ENCODE measurements at places on chromosomes 7 and 10. TPM values are rescaled to one million over a fixed set of nuclear protein-coding genes. Genes with fewer than 3 reads are reported as not detected.

DNA sequence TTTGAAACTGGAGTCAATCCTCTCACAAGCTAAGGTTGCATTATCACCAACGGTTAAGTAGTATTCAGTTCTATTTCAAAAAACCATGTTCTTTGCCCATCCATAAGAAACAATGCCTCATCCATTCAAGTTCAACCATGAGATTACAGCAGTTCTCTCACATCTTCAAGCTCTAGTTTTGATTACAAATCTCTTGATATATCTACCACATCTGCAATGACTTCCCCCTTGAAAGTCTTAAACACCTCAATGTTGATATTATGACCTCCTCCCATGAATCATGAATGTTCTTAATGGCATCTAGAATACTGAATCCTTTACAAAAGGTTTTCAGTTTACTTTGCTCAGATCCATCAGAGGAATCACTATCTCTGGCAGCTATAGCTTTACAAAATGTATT is 81.8 kb downstream of the JMJD1C start:
- H3K4me1 ChIP-seq, result peaks cover 17% of the 10 kb centered on the region
- H3K27ac ChIP-seq, result no peak overlapping the region
- no peak overlapping the region for H3K4me3 ChIP-seq
- no peaks in the 10 kb centered on the region for H3K27me3 ChIP-seq
- no peaks in the 10 kb centered on the region for H3K36me3 ChIP-seq

GIMAP1 gene
- 24.1 TPM for total RNA-seq

TUBAL3 gene
- total RNA-seq, result not detected

MAT1A gene
- 0.33 TPM for total RNA-seq

GRCh38 chr10:45373576-45374349 is at the start of gene ALOX5:
Gene ALOX5 (plus strand): TSS chr10:45374216. CDS start chr10:45374280, 64 bp downstream.
- no peak within 1 kb of the TSS for H3K27ac ChIP-seq
- peak within 1 kb of the TSS; percentile 54 for H3K4me3 ChIP-seq
- peaks cover 26% of the 10 kb centered on the region for H3K4me1 ChIP-seq
- H3K36me3 ChIP-seq, result no peaks in the 10 kb centered on the region
- no peaks in the 10 kb centered on the region for H3K27me3 ChIP-seq
- no peak for DNase-seq

- no peaks in the 10 kb centered on the region for H3K36me3 ChIP-seq
- DNase-seq, result no peak
- no peak overlapping the region for H3K4me3 ChIP-seq
- H3K27me3 ChIP-seq, result no peaks in the 10 kb centered on the region
- H3K4me1 ChIP-seq, result no peaks in the 10 kb centered on the region
Measured at GRCh38 chr7:158246272-158246959, 341.2 kb downstream of the PTPRN2 start.

SLC26A4 gene
- 0.10 TPM for total RNA-seq

- no peak for DNase-seq
- no peaks in the 10 kb centered on the region for H3K4me1 ChIP-seq
- no peaks in the 10 kb centered on the region for H3K27me3 ChIP-seq
- H3K27ac ChIP-seq, result no peak overlapping the region
- no peak overlapping the region for H3K4me3 ChIP-seq
- H3K36me3 ChIP-seq, result no peaks in the 10 kb centered on the region
Measured at GRCh38 chr10:94092848-94093247, 99.1 kb downstream of the PLCE1 start.

DNA sequence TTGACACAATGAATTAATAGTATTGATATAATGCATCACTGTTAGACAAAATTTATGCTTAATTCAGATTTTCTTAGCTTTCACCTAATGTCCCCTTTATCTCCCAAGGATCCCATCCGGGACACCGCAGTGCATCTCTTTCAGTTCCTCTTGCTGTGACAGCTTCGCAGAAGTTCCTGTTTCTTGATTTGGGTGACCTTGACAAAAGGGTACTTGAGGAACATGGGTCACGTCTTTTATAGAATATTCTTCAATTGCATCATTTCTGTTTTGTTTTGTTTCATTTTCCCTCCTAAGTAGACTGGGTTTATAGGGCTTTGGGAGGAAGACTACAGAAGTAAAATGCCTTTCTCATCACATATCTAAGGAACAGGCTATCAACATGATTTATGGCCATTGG is 453.2 kb downstream of the DPP6 start:
- DNase-seq, result no peak
- H3K36me3 ChIP-seq, result no peaks in the 10 kb centered on the region
- H3K27me3 ChIP-seq, result no peaks in the 10 kb centered on the region
- no peak overlapping the region for H3K4me3 ChIP-seq
- no peaks in the 10 kb centered on the region for H3K4me1 ChIP-seq
- no peak overlapping the region for H3K27ac ChIP-seq

GRM8 gene
- not detected for total RNA-seq

- no peak for DNase-seq
- no peaks in the 10 kb centered on the region for H3K27me3 ChIP-seq
- no peak overlapping the region for H3K27ac ChIP-seq
- H3K36me3 ChIP-seq, result no peaks in the 10 kb centered on the region
- H3K4me1 ChIP-seq, result no peaks in the 10 kb centered on the region
Measured at GRCh38 chr10:92914478-92915325, 66.4 kb downstream of the EXOC6 start.

GDF2 gene
- not detected for total RNA-seq

GSTO2 gene
- 1.3 TPM for total RNA-seq

DNA sequence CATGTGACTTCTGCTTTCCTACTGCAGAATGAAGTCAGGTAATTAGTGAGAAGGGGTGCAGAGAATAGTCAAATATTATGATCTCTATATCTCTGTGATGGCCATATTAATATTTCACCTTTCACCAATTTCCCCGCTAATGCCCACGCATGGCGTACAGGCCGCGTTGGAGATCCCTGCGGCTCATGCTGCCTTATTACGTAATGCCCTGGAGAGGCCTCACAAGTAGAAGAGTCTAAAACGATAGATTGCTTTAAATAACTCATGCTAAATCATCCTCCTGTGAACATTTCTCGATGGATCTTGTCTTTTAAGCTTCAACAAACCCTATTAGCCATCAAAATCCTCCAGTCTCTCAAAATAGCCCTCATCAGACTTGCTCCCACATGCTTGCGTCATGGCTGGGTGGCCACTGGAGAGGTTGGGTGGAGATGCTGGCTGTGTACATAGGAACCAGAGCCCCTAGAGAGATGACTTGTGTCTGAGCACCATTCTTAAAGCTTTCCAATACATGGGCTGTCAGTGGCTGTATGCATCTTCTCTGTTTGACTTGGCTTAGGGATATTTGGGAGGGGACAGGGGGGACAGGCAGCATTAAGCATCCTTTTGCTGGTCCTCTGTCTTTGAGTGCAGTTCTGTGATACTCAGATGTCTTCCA is 79.5 kb upstream of the INSYN2A start:
- H3K4me3 ChIP-seq, result no peak overlapping the region
- H3K36me3 ChIP-seq, result no peaks in the 10 kb centered on the region
- no peaks in the 10 kb centered on the region for H3K4me1 ChIP-seq
- no peak overlapping the region for H3K27ac ChIP-seq
- no peak for DNase-seq

- H3K27ac ChIP-seq, result no peak within 1 kb of the TSS
- no peaks in the 10 kb centered on the region for H3K36me3 ChIP-seq
- DNase-seq, result no peak
- H3K4me3 ChIP-seq, result no peak within 1 kb of the TSS
Measured at GRCh38 chr10:80132299-80133139, at the start of gene PLAC9. Gene PLAC9 (plus strand): TSS chr10:80132730. CDS start chr10:80132763, 33 bp downstream.

- H3K4me3 ChIP-seq, result no peak overlapping the region
- H3K27me3 ChIP-seq, result no peaks in the 10 kb centered on the region
- H3K27ac ChIP-seq, result no peak overlapping the region
- H3K4me1 ChIP-seq, result no peaks in the 10 kb centered on the region
Measured at GRCh38 chr10:12055732-12056131, 13.0 kb upstream of the DHTKD1 start.

DNA sequence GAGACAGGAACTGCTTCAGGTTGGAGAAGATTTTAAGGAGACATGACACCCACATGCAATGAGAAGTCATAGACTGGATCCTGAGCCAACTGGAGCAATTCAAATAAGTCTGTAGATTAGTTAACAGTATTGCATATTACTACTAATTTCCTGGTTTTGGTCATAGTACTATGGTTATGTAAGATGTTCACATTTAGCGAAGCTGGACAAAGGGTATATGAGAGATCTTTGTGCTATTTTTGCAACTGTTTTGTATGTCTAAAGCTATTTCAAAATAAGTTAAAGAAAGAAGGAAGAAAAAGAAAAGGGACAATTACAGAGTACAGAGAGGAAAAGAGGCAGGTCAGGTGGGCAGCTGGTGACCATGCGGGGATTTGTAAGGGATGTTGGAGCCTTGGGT is 116.5 kb upstream of the SVIL start:
- H3K27ac ChIP-seq, result no peak overlapping the region
- no peaks in the 10 kb centered on the region for H3K36me3 ChIP-seq

DNA sequence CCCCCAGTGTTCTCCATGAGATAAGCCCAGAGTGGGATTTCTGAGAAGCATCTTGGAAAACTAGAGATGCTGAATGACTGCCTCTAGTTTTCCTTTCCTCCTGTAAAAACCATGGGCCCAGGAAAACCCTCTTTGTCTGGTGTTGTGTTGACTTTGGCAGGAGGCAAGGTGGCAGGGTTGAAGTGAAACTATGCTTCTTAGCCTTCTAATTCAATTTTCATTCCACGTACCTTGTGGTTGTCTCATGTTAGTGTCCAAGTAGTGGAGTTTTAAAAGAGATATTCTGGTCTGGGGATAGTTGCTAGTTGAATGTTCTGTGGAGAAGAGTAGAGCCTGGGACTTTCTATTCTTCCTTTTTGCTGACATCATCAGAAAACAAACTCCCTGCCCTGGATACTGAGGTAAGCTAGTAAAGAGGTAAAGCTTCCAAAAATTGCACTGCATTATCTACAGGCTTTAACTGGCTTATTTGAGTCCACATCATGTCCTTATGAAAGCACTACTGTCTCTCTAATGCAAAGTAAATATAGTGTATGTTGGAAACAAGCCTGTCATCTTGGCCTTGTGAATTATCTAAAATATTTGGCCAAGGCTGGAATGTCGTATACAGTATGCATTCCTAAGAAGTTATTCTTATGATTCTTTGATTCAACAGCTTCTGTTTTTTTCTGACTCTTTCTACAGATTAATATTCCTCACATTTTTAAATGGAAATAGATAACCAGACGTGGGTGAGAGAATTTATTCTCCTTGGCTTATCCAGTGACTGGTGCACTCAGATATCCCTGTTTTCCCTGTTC is at the start of gene OR2F2:
OR2F2 (plus strand) TSS at position 708 of the 800 bp plus-strand sequence; CDS start at position 708, 0 bp downstream.
- H3K27ac ChIP-seq, result no peak within 1 kb of the TSS
- no peak for DNase-seq
- H3K27me3 ChIP-seq, result no peaks in the 10 kb centered on the region
- no peaks in the 10 kb centered on the region for H3K36me3 ChIP-seq
- H3K4me3 ChIP-seq, result no peak within 1 kb of the TSS
- no peaks in the 10 kb centered on the region for H3K4me1 ChIP-seq

PPP1R3C gene
- total RNA-seq, result 0.19 TPM

- peak overlapping the region; percentile 48 for H3K4me3 ChIP-seq
- H3K27me3 ChIP-seq, result peaks cover 29% of the 10 kb centered on the region
- no peaks in the 10 kb centered on the region for H3K36me3 ChIP-seq
- DNase-seq, result peak; percentile 51
- H3K27ac ChIP-seq, result peak overlapping the region; percentile 55
Measured at GRCh38 chr7:157576415-157576814, 239.6 kb downstream of the DNAJB6 start.

GRCh38 chr7:23472956-23473843 is 2.9 kb upstream of the IGF2BP3 start:
- no peak overlapping the region for H3K27ac ChIP-seq
- peaks cover 28% of the 10 kb centered on the region for H3K4me1 ChIP-seq
- H3K36me3 ChIP-seq, result no peaks in the 10 kb centered on the region

GRCh38 chr10:68561865-68562649 is 1.9 kb downstream of the TET1 start:
- H3K4me3 ChIP-seq, result no peak overlapping the region
- H3K27me3 ChIP-seq, result peaks cover 49% of the 10 kb centered on the region
- H3K36me3 ChIP-seq, result no peaks in the 10 kb centered on the region
- peaks cover 10% of the 10 kb centered on the region for H3K4me1 ChIP-seq
- no peak overlapping the region for H3K27ac ChIP-seq

DNA sequence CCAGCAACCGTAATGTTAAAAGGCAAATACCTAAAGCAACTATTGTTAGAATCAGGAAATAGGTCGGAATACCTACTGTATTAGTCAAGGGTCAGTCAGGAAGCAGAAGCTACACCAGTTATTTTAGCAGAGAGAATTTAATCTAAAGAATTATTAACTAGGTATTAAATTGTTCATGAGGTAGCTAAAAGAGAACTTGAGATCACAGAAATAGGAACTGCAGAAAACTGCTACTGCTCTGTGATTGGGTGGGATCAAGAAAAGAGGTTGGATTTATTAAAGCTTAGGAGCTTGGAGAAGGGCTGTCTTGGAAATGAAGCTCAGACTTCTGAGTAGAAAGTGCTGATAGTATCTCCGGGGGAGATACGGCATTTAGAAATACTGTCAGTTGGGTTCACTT is 20.0 kb upstream of the ZNF438 start:
- no peaks in the 10 kb centered on the region for H3K4me1 ChIP-seq
- H3K36me3 ChIP-seq, result no peaks in the 10 kb centered on the region
- no peak overlapping the region for H3K27ac ChIP-seq
- H3K27me3 ChIP-seq, result peaks cover 2% of the 10 kb centered on the region

DNA sequence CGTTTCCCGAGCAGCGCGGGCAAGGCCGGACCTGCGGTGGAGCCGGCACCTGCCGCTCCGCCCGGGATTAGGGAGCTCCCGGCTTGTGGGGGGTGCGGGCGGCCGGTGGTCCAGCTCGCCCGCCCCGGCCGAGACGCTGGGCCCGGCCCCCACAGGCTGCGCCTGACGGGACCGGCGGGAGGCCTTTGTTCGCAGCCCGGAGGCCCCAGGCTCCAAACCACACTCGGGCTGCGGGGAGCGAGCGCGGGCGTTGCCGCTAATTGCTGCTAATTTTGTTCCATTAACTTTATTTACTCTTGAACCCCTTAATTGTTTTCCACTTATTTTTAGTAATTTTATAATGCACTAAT is 9.6 kb downstream of the UNCX start:
- H3K27me3 ChIP-seq, result peaks cover 12% of the 10 kb centered on the region
- no peak for DNase-seq
- H3K4me1 ChIP-seq, result peaks cover 19% of the 10 kb centered on the region
- H3K27ac ChIP-seq, result no peak overlapping the region

GRCh38 chr10:4046030-4046429 is 261.0 kb upstream of the KLF6 start:
- H3K27me3 ChIP-seq, result no peaks in the 10 kb centered on the region
- H3K27ac ChIP-seq, result no peak overlapping the region
- H3K36me3 ChIP-seq, result no peaks in the 10 kb centered on the region

Measured in T-cell (primary cell).